CD8-positive, alpha-beta memory T cell (primary cell): ENCODE measurements at places on chromosomes 11 and 22.
A peak's percentile ranks its signal among the peaks of the same experiment; 100 is the strongest.

GRCh38 chr22:30717952-30718351 lies 23.3 kb downstream of the OSBP2 start:
- no peak for DNase-seq

DNA sequence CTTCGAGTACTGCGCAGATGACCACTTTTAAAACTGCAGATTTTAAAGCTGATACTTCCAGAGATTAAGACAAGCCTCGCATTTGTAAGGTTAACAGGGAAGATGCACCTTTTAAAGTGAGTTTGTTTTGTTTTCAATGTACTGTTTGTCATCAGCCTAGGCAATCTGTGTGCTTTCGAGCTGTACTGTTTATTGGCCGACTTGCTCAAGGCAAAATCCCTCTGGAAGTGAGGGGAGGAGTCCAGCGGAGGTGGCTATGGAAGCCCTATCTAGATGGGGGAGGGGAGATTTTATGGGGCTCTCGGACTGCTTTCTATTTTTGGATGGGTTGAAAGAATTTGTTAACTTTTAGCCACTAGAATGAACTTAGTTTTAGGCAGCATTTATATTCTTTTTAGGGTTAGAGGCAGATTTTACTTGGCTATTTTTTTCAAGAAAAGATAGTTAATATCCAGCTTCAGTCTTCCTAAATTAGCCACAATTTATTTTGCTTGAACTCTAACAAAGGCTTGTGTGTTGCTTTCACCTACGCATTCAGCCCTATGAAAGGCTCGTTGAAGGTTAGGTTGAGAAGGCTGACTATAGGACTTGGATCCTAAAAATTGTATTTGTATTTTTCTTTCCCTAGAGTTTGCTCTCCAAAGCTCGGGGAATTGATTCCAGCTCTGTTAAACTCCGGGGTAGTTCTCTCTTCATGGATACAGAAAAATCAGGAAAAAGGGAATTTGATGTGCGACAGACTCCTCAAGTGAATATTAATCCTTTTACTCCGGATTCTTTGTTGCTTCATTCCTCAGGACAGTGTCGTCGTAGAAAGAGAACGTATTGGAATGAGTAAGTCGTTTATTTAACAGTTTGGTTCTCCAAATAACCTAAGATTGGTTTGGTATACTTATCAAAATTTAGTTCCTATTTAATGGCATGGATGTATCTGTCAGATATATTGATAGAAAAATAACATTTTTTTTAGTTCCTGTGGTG lies 2.1 kb downstream of the WEE1 start:
- DNase-seq, result no peak

DNA sequence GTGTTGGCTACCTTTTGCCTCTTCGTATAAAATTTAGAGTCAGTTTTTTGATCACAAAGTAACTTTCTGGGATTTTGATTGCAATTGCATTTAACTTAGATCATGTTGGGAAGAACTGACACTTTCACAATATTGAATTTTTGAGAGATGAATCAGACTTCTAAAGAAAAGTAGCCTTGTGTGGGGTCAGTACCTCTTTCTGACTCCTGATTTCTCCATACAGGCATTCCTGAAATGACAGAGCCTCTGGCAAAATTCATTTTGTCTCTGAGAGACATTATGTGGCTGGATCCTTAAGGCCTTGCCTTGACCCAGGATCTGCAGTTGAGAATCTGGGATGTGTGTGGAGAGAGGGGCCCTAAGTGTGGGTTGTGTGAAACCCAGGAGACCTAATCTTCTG lies 37.8 kb downstream of the PPFIBP2 start:
- no peak for DNase-seq

DNA sequence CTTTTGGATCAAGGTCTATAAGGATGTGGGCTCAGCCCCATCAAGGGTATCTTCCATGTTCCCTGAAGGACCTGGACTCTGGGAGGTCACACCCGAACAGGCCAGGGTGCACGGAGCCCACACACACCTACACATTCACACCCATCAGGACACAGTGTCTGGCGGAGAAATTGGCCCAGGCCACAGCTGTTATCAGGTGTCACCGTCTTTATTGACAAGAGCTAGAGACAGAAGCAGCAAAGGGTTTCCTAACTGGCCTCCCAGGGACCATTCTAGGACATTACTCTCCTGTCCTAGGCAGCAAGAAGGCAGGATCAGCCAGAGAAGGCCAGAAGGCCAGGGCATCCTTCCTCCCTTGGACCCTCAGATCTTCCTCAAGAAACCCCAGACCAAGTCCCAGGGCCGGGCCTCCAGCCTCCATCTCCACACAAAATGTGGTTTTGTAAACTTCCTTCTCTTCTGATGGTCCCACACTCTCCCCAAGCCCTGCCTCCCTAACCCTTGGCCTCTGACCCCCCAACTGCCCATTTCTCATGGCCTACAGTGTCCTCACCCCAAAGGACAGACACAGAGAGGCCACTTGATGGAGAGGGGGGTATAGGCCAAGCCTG lies 8.1 kb downstream of the SSTR3 start:
- DNase-seq, result peak; percentile 34

DNA sequence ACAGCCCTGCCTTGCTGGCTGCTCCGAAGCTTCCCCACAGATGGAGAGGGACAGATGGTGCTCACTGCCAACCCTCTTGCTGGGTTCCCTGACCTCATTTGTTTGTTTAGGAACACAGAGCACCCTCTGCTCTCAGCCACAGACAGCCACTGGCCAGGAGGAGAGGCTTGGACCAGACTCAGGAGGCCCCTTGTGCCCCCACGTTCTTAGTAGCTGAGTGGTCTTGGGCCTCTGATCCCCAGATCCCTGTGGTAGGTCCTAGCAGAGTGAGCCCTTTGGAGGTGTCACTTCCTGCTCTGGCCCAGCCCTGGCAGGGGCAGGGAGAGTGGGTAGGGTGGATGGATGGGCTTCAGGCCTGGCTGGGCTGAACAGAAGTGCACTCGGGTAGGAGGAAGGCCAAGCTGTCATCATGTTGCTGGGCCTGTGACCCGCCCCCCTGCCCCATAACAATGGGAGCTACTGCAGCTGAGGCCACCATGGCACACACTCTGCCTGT lies 84.0 kb downstream of the DHCR7 start:
- no peak for DNase-seq

DNA sequence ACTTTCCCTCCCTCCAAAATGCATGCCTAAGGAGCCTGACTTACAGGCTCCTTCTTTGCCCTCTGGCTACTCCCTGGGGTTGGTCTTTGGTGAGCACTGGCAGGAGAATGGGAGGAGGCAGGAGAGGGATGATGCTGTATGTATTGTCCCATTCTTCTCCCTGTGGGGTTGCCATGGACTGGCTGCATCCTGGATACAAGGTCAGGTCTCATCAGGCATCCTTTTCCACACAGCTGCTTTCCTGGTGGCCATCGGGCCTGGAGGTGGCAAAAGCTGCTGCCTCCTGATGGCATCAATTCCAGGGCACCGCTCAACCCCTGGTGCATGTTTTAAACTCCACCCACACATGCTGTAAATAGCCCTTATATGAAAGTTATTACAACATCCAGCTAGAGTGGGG lies 257.2 kb downstream of the ETS1 start:
- DNase-seq, result no peak

DNA sequence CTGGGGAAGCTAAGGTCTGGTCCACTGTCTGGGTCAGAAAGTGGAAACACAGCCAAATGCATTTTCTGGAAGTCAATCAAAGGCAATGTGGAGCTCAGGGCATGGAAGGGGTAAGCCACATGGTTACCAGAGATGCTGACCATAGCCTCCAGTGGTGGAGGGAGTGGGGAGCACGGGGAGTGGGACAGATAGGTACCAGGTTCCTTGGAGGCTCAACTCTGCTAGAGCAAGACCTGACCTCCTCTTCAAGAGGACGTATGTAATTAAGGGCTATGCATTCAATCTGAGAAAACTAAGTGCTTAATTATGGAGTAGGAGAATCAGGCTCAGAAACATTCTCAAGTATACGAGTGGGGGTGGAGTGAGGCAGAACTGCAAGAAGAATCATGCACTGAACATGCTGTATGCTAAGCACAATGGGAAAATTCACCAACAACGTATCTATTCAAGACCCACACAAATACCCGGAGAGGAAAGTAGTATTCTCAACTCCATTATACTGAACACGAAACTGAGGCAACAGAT lies 65.2 kb upstream of the PHOX2A start:
- no peak for DNase-seq

DNA sequence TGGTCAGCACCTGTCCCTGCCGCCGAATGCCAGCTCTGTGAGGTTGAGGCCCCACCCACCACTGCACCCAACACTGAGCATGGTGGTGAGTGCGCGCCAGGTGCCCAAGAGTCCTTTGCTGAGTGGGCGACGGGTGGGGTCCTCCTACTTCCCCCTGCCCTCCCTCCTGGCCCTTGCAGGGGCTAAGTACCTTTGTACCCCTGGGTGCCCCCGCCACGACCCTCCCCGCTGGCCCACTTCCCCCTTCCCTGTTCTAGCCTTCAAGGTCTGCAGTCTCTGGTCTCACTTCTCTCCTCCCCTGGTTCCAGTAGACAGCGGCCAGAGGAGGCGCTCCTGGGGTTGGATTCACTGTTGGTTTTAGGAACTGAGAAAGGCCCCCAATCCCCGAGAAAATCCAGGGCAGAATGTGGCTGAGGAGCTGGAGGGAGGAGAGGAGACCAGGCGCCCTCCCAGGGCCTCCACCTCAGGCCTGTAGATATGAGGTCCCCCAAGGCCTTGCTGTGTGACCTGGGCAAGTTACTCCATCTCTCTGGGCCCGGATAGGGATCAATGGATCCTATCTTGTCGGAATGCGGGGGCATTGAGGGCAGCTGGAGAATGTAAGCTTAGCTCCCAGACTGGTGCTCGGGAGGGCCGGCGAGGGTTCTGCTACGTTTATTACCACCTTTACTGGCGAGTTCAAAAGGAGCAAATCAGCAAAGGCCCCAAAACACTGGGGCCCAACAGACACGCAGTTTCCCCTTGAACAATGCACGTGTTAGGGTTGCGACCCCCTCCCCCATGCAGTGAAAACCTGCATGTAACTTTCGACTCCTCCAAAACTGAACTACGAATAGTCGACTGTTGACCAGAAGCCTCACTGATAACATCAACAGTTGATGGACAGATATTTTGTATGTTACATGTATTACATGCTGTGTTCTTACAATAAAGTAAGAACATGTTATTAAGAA lies 31.9 kb upstream of the SMIM38 start:
- DNase-seq, result no peak

GRCh38 chr11:10605941-10606381 lies 37.5 kb upstream of the LYVE1 start:
- no peak for DNase-seq

DNA sequence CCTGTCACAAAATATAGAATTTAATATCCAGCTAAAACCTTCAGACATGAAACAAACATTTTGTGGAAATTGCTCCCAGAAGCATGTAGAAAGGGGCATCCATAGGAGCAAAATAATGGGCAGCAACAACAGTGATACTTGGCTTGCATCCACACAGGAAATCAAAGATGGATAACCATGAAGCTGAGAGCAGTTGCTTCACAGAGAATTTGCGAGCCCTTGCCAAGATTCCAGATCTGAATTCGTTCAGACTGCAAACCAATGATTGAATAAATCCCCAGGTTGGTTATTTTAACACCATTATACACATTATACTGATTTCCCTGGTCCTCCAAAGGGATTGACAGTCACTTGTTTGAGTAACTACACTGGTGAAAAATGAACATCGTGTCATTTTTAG lies 15.6 kb upstream of the OR51L1 start:
- no peak for DNase-seq
